ENCODE measurements at places on chromosomes 2 and 18.
A peak's percentile ranks its signal among the peaks of the same experiment; 100 is the strongest.

DNA sequence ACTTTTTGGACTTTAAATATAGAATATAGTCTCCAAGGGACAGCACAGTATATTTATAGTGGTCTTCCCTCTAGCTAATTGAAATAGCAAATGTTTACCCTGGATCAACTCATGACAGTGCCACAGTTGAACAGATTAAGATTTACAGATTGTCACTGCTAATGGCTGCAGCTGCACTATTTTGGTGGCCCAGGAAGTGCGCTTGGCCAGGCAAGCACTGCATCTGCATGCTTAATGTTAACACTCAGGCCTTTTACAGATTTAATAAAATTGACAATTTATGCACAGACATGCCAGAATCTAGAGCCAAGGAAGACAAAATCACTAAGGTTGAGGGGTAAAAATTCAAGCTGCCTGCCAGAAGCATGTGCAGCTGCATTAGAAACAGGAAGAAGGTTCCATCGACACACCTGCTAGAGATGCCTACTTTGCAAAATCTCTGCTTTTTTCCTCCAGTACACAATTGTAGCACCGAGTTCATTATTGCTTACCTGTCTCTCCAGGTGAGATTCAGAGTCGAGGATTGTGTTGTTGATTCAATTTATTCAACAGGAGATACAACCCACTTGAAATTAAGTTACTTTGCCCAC is 1042.3 kb upstream of the NRXN1 start:
- H3K4me1 ChIP-seq: no peaks in the 10 kb centered on the region
- no peak overlapping the region for H3K27ac ChIP-seq
- no peak for DNase-seq
- H3K4me3 ChIP-seq: no peak overlapping the region
- no peaks in the 10 kb centered on the region for H3K27me3 ChIP-seq

DNA sequence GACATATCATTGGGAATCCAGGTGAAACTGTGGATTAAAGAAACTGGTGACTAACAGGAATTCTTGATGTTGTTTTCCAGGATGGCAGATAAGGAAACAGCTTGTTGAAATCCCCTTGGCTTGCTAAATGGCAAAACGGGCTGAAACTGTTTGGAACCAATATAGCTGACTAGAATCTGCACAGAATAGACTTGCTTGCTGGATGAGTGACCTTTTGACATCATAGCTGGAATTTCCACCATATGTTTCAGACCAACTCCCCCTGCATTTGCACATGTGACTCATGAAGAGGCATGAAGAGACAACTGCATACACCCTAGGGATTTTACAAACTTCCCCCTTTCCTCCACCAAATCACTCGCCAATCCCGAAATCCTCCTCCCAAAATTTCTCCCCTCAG is 87.7 kb upstream of the LYPD1 start:
- H3K27me3 ChIP-seq: no peaks in the 10 kb centered on the region
- no peaks in the 10 kb centered on the region for H3K4me1 ChIP-seq
- H3K36me3 ChIP-seq: no peaks in the 10 kb centered on the region
- no peak overlapping the region for H3K27ac ChIP-seq
- H3K4me3 ChIP-seq: no peak overlapping the region
- DNase-seq: no peak

DNA sequence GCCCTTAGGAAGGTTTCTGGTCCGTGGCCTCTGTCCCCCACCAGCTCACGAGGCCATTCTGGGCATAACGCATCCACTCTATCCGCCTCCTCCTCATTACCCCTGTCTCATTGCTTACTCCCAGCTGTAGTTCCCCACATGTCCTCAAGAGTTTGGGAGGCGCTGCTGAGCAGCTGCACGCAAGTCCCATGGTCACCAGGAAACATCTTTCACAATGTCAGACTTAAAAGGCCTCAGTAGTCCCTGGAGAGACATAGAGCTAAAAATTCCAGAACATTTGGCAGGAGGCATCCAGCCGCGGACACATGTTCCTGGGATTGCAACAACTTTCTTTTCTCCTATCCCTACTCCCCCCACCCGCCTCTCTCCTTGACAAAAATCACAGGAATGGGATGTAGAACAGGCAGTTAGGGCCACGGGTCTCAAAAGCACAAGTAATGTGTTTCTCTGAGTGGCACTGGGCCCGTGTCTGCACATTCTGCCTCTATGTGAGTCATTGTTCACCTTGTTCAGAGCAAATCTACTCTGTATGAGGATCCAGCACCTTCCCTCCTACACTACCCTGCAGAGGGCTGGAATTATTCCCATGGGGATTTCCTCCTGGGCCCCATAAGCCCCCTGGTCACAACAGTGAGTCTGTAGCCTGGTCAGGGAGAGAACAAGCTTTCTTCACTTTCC is 8.1 kb downstream of the LBH start:
- H3K27ac ChIP-seq: no peak overlapping the region
- H3K4me3 ChIP-seq: peak overlapping the region; percentile 33
- H3K36me3 ChIP-seq: peaks cover 46% of the 10 kb centered on the region
- H3K4me1 ChIP-seq: peaks cover 89% of the 10 kb centered on the region

GRCh38 chr2:9765611-9766531 is 77.4 kb upstream of the TAF1B start:
- H3K4me1 ChIP-seq: peaks cover 16% of the 10 kb centered on the region
- H3K36me3 ChIP-seq: no peaks in the 10 kb centered on the region
- no peak overlapping the region for H3K4me3 ChIP-seq
- no peak overlapping the region for H3K27ac ChIP-seq
- H3K27me3 ChIP-seq: no peaks in the 10 kb centered on the region

GRCh38 chr2:100278986-100279385 is 43.3 kb downstream of the LONRF2 start:
- no peak overlapping the region for H3K27ac ChIP-seq
- H3K4me3 ChIP-seq: no peak overlapping the region
- DNase-seq: no peak
- H3K36me3 ChIP-seq: no peaks in the 10 kb centered on the region

- no peak overlapping the region for H3K4me3 ChIP-seq
- DNase-seq: no peak
- H3K36me3 ChIP-seq: no peaks in the 10 kb centered on the region
- no peaks in the 10 kb centered on the region for H3K4me1 ChIP-seq
- H3K27ac ChIP-seq: no peak overlapping the region
Measured at GRCh38 chr18:31268985-31269406, 49.0 kb upstream of the DSG1 start.

DNA sequence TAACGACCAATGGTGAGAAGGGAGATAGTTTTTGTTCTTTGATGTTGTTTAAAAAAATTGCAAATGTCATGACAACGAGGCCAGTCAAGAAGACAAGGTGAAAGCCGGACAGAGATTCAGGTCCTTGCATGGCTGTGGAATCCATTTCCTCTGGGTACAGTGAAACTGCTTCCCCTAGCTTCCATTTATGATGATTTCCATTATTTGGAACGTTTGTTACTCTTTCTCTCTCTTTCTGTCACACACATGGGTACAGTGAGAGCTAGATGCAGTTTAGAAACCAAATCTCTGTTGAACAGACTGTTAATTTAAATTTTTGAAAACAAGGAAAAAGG is 57.4 kb upstream of the MSH2 start:
- DNase-seq: no peak
- H3K27ac ChIP-seq: no peak overlapping the region
- no peaks in the 10 kb centered on the region for H3K27me3 ChIP-seq
- no peaks in the 10 kb centered on the region for H3K4me1 ChIP-seq

GRCh38 chr18:78903436-78904178 is 76.0 kb upstream of the SALL3 start:
- H3K27ac ChIP-seq: no peak overlapping the region
- no peak overlapping the region for H3K4me3 ChIP-seq
- H3K4me1 ChIP-seq: no peaks in the 10 kb centered on the region
- no peak for DNase-seq
- no peaks in the 10 kb centered on the region for H3K36me3 ChIP-seq

- DNase-seq: no peak
- no peak overlapping the region for H3K4me3 ChIP-seq
- H3K27ac ChIP-seq: no peak overlapping the region
Measured at GRCh38 chr2:111053825-111054515, 66.7 kb upstream of the BCL2L11 start.

- no peak overlapping the region for H3K27ac ChIP-seq
- no peaks in the 10 kb centered on the region for H3K36me3 ChIP-seq
Measured at GRCh38 chr2:187319441-187320108, 128.5 kb downstream of the CALCRL start.
